ENCODE measurements at places on chromosomes 2 and 18.

GRCh38 chr2:32166115-32166574 lies 481 bp downstream of the SLC30A6 start:
- DNase-seq = no peak

- DNase-seq = no peak
Observed at GRCh38 chr2:79817288-79817687, 304.4 kb downstream of the CTNNA2 start.

GRCh38 chr2:143190431-143190830 lies 61.2 kb downstream of the ARHGAP15 start:
- no peak for DNase-seq

DNA sequence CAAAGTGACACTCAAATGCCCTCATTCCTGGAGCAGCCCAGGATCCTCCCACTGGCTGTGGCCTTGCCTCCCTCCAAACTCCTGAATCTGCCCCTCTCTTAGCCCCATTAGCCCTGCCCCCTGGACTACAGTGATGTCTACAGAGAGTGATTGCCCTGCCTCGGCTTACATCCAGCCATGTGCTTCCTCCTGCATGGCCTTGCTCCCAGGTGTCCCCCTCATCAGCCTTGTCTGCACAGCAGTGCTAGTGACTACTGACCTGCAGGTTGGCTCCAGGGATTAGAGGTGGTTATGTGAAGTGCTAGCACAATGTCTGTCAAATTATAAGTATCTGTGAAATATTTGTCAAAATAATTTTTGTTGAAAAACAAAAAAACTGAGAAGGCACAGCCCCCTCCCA lies 259.1 kb upstream of the MYT1L start:
- DNase-seq = no peak

GRCh38 chr2:199734011-199734410 lies 117.0 kb downstream of the FTCDNL1 start:
- DNase-seq = no peak

DNA sequence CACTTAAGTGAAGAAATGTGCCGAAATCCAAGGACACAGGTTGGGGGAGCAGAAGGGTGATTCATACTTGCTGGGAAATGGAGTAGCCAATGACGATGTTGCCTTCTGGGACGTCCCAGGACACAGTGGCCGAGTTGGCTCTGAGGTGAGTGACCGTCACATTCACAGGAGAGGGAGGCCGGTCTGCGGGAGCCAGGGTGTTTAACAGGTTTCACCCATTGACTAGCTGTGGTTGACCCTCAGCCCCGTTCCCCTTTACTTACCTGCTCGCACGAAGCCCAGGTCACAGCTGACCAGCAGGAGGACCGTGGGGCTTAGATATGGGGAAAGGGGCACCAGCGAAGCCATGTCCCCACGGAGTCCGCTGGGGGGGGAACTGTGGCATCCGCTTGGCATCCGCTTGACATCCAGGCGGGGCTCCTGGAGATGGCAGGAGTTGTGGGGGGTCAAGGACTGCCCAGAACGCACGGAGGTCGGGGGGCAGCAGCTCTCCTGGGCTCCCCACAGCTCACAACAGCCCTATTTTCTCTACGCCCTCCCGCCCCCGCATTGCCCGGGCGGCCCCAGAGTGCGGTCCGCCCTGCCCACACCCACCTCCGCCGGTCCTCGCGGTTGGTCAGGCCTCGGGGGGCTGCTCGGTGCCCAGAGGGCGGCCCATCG lies 586 bp downstream of the FNDC4 start:
- DNase-seq = no peak

- no peak for DNase-seq
Observed at GRCh38 chr2:220336771-220337170, 709.3 kb downstream of the SLC4A3 start.

- no peak for DNase-seq
Observed at GRCh38 chr2:216774620-216775019, 79.3 kb upstream of the IGFBP5 start.

DNA sequence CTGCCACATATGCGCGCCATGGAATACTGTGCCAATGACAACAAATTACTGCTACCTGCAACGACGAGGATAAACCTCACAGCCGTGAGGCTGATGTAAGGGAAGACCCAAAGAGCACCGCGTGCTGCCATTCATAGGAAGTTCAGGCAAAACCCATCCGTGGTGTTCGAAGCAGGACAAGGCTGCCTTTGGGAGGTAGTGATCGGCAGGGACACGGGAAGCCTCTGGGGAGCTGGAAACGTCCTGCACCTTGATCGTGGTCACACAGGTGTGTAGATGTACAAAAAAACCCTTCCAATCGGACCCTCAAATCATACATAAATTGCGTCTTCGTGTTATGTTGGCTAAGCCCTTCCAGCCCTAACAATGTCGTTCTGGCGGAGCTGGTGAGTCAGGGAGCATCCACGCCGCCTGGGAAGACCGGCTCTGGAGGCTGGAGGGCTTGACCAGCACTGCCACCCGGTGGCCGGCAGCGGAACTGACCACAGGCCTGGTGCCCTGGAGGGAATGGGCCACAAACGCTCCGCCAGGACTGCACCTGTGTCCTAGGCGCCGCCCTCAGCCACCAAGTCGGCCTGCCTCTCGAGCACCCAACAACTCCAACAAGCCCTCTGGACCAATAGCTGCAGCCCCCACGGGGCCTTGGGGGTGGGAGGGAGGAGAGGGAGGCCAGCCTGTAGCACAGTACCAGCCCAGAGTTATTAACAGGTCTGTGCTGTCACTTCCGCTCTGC lies 4.1 kb upstream of the NEURL3 start:
- DNase-seq = peak; percentile 27

GRCh38 chr2:61016392-61017002 lies 1.0 kb upstream of the PEX13 start:
- DNase-seq = no peak

GRCh38 chr2:54956111-54956627 lies 94.1 kb downstream of the RTN4 start:
- no peak for DNase-seq

- no peak for DNase-seq
Observed at GRCh38 chr18:77772177-77772576, 522.5 kb downstream of the GALR1 start.

GRCh38 chr2:105790461-105791149 lies 45.9 kb downstream of the NCK2 start:
- DNase-seq = no peak

- DNase-seq = no peak
Observed at GRCh38 chr2:65545837-65546805, 113.7 kb upstream of the SPRED2 start.

DNA sequence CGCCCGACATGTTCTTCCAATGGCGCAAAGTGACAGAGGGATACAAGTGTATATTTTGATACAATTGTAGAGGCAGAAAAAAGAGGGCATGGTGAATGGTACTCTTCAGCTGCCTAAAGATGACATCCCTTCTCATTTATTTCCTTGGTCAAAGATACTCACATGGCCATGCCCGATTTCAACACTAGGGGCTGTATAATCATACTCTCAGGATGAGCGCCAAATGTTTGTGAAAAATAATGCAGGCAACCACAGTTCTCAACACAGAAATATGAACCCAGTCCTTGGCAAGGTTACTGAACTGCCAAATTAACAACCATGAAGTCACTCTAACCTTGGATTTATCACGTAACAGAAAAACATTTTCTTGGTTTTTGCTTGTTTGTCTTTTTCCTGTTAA lies 204.4 kb downstream of the CCDC102B start:
- DNase-seq = no peak

GRCh38 chr2:20356042-20356441 lies 5.4 kb upstream of the PUM2 start:
- DNase-seq = no peak

DNA sequence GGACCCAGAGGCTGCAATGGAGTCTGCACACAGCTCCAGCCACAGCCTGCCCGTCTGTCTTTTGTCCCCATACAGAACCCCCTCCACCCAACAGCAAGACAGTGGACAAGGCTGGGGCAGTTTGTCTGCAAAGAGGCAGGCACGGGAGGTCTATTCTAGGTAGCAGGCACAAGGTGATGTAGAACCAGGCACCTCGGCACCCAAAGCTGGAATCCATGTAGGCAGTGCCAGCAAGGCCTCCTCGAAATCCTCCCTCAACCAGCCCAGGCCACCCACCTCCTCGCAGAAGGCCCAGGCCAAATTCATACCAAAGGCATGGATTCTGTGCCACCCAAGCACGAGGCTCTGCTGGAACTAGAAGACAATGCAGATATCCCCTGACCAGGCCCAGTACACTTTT lies 179.2 kb downstream of the TNS1 start:
- no peak for DNase-seq

DNA sequence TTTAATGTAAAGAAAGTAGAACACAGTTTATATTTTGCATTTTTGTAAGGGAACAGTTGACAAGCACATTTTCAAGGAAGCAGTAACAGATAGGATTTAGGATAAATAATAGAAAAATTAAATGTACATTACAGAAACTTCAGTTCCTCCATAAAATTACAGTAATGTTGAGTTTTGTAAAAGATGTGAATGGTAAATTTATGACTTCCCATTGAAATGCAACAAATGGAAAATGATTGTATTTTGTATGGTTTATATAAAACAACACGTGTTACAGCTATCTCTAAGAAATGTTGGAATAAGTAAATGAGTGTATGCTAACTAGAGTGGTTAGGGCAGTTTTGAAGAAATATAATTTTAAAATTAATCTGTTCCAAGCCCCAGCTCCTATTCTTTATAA lies 227.3 kb downstream of the PARD3B start:
- DNase-seq = no peak

GRCh38 chr18:36695806-36696205 lies 133.0 kb downstream of the TPGS2 start:
- no peak for DNase-seq

GRCh38 chr2:40431600-40431955 lies 20.3 kb downstream of the SLC8A1 start:
- no peak for DNase-seq
